Large intestine (tissue), 12 donors: ENCODE measurements at places on chromosomes 7 and 10.

- DNase-seq: no peak
Measured at GRCh38 chr7:50838675-50839377, 56.1 kb upstream of the GRB10 start.

GRCh38 chr7:126411032-126411820 lies 841.5 kb downstream of the GRM8 start:
- DNase-seq: no peak

DNA sequence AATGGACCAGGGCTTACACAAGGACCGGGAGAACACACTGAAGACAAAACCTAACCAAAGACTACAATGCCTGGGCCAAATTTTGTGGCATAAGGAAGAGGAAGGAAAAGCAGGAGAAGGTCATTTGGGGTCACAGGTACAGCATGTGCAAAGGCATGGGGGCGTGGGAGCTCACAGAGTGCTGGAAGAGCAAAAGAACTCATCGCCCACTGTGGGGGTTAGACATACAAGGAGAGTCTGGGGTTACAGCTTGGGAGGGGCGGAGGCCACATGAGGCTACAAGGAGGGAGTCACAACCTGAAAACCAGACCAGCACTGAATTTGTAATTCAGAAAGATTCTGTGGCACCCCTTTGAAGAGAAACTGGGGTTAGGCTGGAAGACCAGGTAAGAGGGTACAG lies 9.7 kb downstream of the PUS7 start:
- DNase-seq: no peak

DNA sequence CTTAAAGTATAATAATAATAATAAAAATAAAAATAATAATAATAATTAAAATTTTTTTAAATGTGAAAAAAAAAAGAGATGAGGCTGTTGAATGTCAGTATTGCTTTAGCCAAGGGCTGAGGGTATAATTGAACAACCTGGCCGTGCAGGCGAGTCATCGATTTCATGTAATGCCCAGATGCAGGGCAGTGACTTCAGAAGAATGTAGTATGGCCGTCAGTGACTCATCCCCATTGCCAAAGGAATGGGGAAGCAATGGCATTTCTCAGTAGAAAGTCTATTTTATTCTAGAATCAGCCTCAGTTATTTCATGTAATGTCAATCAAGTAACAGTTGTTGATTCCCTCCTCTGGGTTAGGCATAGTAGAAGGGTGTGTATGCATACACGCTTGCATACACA lies 516.4 kb downstream of the GLRX3 start:
- no peak for DNase-seq

DNA sequence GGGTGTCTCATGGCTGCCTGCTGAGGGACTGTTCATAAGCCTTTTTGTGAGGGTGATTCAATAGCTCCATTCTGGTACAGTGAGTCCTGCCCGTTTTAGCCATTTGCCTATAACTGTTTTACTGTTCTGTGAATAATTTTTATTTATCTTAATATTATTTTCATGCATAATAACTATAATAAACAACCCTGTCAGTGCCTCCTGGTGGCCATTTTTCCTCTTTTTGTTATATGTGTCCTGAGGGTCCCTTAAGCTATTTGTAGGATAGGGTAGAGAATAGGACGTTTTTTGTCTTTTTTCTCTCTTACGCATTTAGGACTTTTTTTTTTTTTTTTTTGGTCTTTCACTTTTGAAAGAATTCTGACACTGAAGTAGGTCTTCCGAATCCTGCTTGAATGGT lies 2.9 kb downstream of the C1QL3 start:
- no peak for DNase-seq

DNA sequence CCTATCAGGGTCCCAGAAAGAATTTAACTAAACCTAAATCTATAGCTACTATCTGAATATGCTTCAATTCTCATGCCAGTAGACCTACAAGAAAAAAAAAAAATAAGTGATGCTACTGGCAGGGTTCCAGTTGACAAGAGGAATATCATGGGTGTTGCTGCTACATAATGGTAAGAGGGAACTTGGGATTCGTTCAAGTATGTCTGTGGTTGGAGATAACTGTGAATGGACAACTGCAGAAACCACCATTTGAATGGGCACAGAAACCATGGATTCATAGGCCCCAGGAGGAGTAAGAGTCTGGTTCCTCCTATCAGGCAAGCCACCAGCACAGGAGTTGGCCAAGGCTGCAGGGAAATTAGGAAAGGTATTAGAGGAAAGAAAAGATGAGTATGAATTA lies 287.6 kb upstream of the HGF start:
- no peak for DNase-seq

- DNase-seq: no peak
Measured at GRCh38 chr7:133854739-133855138, 272.4 kb upstream of the LRGUK start.

DNA sequence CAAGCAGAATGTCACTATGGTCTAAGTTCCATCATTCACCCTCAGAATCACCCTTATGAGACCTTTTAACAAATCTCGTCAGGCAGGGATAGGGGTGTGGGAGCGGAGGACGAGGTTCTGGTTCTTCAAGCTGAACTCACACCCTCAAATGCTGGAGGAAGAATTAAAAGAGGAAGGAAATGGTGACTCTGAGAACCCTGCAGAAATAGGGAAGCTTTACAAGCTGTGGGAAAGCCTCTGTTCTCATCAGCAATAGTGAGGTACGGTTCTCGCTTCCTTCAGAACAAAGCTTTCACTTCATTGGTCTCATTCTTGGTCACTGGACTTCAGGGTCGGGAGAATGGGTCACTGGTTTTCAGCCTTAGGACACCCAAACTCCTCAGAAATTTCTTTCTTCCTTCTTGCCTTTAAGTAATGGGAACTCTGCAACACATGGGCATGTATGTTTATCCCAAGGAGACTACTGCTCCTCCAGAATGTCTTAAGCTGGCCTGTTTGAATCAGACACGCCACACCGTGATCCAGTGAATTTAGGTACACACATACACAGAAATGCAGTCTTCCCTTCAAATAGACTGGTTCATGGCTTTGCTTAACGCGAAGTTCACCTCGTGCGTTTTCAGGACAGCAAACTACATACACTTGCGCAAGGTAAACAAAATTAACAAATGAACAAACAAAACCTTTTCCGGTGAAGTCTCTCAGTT lies 226.0 kb downstream of the SFMBT2 start:
- DNase-seq: no peak

DNA sequence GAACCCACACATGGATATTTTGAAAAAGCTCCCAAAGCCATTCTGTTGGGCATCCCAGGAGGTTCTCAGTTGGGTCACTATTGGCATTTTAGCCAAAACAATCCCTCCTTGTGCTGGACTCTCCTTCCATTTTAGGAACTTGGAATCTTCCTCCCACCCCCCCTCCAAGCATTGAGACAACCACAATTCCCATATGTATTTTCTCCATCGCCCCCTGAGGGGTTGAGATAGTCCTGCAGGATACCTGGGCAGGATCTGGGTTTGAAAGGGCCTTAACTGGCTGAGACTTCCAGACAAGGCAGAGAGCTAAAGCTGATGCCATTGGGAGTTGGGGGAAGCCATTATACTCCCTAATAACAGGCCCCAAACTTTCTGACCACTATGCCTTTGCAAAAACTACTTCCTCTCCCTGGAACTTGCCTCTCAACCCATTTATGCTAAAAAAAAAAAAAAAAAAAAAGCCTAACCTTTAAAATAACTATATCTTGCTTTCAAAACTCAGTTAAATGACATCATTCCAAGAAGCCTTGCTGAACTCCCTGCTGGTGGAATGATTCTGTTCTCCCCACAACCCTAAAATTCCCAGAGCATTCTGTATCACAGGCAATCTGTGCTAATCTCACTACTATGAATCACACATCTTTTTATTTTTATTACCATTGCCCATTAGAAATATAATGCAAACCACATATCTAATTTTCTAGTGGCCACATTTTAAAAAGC lies 77.5 kb upstream of the PDE1C start:
- DNase-seq: no peak

GRCh38 chr7:23894892-23895569 lies 185.0 kb downstream of the STK31 start:
- no peak for DNase-seq

DNA sequence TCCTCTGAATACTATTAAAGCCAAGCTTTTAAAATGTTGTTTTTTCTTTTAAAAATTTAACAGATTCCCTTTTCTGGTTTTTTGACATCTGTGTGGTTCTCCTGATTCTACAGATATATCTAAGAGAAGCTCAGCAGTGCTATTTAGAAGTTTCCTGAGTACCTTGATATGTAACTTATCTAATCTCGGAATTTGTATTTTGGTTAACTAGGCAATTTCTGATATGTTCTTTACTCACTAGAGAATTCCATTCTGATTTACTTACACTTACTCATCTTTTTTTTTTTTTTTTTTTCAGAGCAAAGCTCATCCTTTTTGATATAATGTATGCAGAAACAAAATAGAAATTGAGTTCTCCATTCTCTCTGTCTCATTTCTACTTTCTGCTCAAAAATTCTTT lies 63.8 kb downstream of the PALS2 start:
- no peak for DNase-seq

DNA sequence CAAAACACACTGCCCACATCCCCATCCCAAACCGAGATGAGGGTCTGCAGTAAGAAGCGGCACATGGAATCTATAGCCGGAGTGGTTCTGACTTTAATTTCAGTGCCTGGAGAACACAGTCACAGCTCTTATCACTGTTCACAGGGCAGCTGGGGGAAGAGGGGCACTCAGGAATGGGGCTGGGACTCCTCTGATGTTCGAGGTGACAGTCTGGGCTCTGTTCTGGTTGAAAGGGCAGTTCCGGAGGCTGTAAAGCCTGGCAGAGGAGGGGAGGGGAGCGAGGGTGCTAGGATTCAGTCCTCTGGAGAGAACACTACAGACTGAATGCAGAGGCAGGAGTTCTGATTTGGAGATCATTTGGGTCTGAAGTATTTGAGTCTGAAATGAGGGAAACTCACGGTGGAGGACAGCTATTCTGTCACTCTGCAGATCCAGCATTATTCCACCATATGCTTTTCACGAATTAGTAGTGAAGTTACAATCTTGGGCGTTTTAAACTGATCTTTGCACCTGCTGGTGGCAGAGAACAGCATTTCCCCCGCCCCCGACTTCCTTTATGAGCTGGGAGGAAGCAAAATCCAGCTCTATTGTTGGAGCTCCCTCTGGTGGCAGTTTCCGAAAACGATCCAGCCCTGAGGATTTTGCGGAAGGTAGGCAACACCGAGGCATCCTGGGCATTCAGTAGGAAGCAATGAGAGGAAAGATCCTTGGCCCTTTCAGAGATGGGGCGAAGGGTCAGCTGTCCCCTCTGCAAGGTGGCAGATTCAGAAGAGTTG lies 22.7 kb upstream of the KCNK18 start:
- peak; percentile 90 for DNase-seq

GRCh38 chr7:46776790-46777189 lies 805.1 kb downstream of the TNS3 start:
- no peak for DNase-seq

DNA sequence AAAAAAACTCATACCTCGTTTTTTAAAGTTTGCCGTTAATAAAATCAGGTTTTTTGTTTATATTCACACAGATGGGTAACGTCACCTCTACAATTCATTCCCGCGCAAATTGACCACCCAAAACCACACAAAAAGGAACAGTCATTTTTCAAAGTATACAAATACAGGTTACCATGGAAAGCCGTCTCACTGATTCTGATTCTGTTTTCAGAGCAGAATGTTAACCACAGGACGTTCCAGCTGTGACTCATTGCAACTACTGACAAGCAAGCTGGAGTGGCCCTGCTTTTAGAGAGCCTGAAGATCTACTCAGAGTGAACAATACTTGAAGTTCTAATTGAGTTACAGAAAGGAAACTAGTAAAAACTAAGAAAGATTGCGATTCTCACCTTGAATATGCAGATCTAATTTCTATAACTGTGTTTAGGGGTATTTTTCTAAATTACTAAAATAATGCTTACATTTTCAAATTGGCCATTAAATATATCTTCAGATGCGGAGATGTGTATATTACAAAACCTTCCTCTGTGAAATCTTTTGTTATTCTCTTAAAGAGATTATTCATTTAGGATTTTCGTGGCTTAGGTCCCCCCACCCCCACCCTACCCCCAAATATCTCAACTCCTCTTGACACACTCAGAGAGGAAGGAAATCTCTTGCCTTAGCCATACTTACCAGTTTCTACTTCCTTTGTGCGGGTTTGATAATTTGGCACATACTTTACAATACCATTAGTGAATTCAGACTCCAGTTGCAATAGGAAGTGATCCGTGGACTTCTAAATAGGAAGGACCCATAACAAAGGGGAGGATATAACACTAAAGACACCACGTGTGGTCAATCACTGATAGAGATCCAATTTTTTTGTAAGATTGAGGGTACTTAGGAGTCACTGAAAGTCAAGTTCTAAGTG lies 106.0 kb downstream of the CUBN start:
- peak; percentile 38 for DNase-seq

GRCh38 chr7:142482891-142483658 lies 225.2 kb upstream of the PRSS58 start:
- DNase-seq: no peak

- DNase-seq: no peak
Measured at GRCh38 chr10:48502791-48503190, 102.1 kb downstream of the ARHGAP22 start.

DNA sequence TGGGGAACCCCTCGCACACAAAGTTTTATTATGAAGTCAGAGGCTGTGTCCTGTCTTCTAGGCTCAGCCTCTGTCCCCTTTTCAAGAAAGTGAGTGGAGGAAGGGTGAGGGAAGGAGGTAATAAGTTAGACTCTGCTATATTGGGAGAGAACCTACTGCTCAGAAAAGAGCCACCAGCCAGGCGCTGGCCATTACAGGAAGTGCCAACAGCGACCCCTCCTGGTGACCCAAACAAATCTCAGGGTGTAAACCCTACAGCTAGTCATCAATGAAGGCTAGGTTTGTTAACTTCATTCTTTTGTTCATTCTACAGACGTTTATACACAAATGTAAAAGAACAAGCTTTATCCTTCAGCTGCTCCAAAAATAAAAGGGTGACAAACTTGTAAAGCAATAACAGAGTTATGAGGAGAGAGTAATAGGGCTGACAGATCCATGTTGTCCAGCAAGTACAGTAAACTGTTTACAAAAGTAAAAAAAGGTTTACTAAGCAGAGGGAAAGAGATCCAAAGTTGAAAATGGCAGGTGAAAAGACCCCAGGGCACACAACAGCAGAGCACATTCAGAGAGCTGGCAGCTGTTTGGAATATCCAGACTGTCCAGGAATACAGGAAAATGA lies 82.7 kb downstream of the FAM204A start:
- DNase-seq: no peak

GRCh38 chr10:69223028-69223342 lies 2.9 kb downstream of the HKDC1 start:
- no peak for DNase-seq

GRCh38 chr7:93851536-93851935 lies 39.0 kb downstream of the TFPI2 start:
- DNase-seq: no peak
